ENCODE measurements at places on chromosomes 3 and 15. TPM values are rescaled to one million over a fixed set of nuclear protein-coding genes. Genes with fewer than 3 reads are reported as not detected.
A peak's percentile ranks its signal among the peaks of the same experiment; 100 is the strongest.

GRCh38 chr15:38440353-38441129 lies 13.4 kb upstream of the FAM98B start:
- peak; percentile 47 for DNase-seq

GRCh38 chr3:150528354-150528797 lies 17.9 kb downstream of the SERP1 start:
- DNase-seq, result peak; percentile 35

DNA sequence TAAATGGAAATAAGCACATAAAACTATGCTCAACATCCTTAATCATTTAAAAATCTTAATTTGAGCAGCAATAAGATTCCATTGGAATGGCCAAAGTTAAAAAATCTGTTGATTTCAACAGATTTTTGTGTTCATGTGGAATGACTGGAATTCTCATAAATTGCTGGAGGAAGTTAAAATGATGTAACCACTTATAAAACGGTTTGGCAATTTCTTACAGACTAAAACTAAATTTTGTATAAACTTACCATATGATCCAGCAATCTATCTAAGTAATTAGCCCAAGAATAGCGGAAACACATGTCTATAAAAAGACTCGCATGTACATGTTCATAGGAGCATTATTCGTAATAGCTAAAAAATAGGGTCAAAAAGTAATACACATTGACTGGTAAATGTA lies 1713.6 kb downstream of the SI start:
- peak; percentile 6 for DNase-seq

GRCh38 chr3:190265796-190266195 lies 56.5 kb downstream of the CLDN1 start:
- DNase-seq, result peak; percentile 84

GRCh38 chr3:30508339-30508738 lies 98.1 kb upstream of the TGFBR2 start:
- no peak for DNase-seq

DNA sequence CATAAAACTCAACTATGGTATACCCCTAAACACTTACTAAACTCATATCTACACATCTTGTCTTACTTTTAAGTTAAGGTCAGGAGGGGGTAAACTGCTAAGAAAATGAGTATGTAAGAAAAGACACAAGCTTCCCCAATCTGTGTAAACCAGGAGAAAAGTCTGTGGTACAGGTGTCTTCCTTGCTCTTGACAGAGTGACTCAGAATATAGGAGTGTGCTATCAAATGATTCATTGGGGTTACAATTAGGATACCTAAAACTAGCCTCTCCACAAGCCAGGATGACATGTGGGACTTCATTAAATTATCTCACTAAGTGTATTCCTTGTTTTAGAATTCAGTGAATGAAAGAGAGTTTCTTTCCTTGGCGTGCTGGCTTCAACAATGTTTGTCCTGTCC lies 274.8 kb downstream of the BBX start:
- peak; percentile 25 for DNase-seq

DNA sequence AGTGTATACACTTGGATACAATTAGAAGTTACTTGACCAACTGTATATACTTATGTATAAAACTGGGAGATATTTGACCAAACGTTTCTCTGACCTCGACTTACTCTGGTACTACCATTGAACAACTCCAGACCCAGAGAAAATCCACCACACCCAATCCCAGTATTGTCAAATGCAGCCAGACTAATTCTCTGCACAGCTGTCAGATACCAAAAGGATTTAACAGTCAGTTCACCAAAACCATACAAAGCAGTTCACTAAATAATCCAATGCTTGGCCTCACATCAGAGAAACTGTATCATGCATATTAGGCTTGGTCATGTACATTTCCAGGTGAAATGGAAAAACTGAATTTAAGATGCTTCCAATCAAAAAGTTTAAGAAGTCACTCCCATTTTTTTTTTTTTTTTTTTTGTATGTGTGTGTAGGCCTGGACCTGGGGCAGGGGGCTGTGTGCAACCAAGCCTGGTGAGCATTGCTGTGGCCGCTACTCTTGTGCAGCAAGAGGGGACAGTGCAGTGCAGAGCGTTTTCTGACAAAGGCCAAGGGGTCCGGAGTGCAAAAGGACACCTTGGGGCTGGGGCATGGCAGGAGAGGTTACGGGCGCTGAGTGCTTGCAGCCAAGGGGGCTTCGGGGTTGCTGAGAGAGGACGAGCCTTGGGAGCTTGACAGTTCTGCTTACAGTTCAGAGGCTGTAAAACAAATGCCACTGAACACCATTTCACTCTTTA lies 1.4 kb downstream of the TOMM70 start:
- no peak for DNase-seq

GRCh38 chr3:188711881-188712247 lies 459.9 kb upstream of the TPRG1 start:
- DNase-seq, result no peak

DNA sequence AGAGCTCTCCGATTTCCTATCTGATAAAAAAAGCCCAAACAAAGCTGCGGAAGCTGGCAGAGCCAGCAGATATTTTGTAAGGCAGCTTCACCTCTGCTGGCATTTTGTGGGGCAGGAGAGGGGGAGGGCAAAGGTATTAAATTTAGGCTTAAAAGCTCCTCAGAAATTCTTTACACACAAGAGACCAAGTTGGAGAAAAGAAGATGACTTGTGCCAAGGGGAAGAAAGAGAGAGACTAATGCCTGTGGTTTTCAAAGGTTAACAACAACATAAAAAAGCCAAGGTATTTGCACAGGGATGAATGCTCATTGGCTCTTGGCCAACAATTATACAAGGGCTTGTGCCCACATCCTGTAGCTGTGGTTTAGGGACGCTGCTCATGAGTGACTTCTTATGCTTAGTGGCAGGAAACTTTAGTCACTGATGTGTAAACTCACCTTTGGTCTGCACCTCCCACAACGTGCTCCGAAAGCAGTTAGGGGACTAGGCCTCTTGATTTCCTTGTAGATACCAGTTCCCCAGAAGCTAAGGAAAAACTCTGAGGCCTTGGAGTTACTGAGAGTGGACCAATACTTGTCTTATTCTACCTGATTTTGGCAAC lies 152.9 kb downstream of the TPRG1 start:
- peak; percentile 100 for DNase-seq

DNA sequence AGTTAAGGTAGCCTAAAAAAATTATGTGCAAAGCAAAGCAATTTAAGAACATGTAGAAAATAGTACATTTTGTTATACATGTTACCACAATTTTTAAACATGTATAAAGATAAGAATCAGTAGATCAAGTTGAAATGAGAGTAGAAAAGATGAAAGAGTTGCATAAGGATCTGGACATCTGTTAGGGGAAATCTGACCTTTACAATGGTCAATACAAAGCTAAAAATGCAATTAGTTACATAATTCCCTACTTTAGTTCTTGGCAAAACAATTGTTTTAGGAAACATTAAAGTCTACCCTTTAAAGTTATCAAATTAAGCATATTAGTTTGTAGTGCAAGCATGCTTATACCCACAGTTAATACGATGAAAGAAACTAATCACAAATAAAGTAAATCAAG lies 32.7 kb downstream of the TOP2B start:
- no peak for DNase-seq

DNA sequence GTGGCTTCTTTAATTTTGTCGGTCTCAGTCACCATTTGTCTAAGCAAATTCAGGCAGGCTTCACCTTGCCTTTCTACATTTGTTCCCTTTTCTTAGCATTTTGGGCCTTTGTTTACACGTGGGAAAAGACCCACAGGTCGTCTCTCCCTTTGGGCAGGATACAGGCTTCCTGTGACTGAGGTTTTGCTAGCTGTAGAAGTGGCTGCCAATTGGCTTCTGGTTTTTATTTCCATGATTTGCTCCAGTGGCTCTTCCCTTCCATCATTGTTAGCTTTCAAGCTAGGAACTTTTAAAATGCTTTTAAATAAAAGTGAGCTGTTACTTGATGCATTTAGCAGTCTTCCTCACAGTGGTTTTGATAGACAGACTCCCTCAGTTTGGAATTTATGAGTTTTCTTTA lies 37.3 kb downstream of the MLH1 start:
- no peak for DNase-seq

- peak; percentile 31 for DNase-seq
Observed at GRCh38 chr3:188439080-188439479, 285.1 kb downstream of the LPP start.

DNA sequence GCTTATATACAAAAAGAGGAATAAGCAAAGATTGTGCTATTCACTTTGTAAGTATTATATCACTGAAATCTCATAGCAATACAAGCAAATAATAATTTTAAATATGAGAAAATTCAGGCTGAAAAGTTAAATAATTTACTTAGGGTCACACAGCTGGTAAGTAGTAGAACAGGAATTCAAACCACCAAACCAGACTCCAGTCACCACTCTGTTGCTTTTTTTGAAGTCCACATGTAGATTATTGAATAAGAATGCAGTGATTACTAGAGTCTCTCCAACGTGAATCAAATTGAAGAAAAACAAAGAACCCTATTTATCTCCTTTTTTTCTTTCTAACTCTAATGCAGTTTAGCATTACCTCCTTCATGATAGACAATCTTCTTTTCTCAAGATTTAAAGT lies 15.9 kb downstream of the SPICE1 start:
- DNase-seq, result no peak

DNA sequence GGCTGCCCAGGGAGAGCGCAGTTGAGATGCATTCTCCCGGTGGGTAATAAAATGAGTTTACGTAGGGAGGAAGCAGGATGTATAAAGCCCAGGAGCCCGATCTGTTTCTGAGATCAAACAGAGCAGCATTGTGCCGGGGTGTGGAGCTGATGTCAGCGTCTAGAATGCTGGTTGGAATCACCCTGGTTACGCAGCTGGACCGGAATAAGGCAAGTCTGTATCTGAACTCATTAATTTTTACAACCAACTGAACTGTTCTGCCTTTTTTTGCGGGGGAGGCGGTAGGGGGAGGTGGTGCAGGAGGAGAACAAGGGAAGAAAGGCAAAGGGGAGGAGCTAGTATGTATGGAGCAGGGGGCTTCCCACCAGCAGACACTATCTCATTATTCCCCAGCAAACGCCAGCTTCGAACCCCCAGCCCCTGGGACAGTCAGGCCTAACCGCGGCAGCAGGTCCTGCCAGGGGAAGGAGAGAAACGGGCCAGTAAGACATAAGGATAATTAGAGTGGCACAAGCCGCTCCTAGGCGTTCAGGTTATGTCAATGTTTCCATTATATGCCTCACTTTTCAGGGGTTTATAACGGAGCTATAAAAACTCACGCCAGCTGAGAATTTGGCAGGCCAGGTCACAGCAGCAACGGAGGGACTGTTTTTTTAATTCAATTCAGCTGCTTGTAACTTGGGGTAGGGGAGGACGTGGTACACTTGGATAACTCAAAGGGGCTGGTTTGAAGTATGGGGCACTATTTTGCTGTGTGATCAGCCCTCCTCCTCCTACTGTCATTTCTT lies 175.3 kb upstream of the HES1 start:
- DNase-seq, result no peak

DNA sequence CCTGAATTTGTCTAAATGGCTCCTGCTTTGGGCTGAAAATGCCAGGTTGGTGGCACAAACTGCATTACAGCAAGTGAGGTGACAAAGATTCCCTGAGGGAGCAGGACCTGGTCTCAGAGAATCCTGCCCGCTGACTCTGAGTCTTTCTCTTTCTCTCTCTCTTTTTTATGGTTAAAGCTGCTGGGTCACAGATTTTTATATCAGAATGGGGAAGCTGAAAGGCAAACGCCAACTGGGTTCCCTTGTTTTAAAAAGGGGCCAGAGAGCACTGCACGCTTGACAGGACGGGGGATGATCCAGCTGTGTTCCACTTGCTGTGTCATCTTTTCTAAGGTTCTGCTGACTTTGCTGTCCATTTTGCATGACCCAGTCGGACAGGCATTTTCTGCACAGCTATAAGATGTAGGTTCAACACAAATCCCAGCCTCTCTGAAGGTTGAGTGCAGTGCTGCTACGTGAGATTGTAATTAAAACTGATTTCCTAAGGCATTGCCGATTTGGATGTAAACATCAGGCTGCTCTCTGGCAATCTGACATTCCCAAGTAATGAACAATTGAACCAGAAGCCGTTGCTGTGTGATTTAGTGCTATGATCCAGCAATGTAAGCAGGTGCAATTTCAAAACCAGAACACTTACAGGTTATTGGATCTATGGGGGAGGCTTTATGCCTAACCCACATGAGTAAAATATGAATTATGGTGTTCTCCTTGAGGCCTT lies 25.8 kb downstream of the ARHGEF3 start:
- DNase-seq, result no peak

DNA sequence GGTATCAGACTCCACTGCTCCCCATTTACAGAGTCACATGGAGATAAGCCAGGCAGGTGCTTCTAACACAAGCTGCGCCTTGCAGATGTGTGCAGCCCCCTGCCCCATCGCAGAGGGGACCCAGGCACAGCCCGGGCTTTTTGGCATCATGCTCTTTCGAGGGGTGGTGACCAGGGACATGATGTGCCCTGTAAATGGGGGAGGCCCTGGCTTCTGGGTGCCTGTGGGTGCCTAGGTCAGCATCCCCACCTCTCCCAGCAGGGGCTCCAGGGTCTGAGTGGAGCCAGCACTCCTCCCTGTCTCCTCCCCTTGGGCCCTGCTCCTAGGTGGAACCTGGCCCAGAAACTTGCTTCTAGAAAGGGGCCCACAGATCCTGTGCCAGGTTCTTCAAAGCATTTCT lies 15.2 kb downstream of the TRPM1 start:
- DNase-seq, result no peak

DNA sequence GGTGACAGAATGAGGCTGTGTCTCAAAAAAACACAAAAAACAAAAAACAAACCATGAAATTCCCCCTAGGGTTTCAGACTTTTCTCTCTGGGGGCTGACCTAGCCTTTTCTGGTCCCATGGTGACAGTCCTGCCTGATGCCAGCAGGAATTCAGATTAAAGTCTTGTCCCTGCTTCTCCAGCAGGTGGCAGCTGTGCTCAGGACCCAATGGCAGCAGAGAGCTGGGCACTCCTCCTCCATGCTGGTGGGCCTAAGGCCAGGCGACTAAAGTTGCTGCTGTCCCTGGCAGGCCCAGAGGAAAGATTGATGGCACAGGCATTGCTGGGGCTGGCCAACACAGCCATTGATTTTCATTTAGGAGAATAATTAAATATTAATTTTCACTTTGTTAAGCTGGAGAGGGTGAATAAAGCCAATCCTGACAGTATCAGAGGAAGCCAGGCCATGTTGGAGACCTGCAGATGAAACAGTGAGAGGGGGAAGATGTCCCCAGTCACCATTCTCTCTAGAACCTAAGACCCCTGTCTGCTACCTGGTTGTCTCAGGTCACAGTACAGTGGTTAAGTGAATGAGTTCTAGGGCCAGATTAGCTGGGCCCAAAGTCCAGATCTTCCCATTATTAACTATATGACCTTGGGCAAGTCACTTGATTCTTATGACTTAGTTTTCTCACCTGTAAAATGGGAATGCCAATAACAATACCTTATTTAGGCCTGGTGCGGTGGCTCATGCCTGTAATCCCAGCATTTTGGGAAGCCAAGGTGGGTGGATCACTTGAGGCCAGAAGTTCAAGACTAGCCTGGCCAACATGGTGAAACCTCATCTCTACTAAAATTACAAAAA lies 7.1 kb downstream of the CELF6 start:
- DNase-seq, result peak; percentile 64

C15orf62 gene
- total RNA-seq, result 0.05 TPM

MRPL46 gene
- total RNA-seq, result 29.2 TPM

SPATA12 gene
- 0.07 TPM for total RNA-seq

SATB1 gene
- total RNA-seq, result 0.89 TPM

ETV5 gene
- total RNA-seq, result 52.6 TPM

MEX3B gene
- 4.1 TPM for total RNA-seq

EBLN2 gene
- 0.54 TPM for total RNA-seq

THRB gene
- total RNA-seq, result 1.3 TPM
